ENCODE measurements at places on chromosomes 7 and 10. TPM values are rescaled to one million over a fixed set of nuclear protein-coding genes. Genes with fewer than 3 reads are reported as not detected.
A peak's percentile ranks its signal among the peaks of the same experiment; 100 is the strongest.

Gene PSAP
- total RNA-seq, result 546 TPM

Gene LMTK2
- total RNA-seq, result 12.0 TPM

Gene SFTPA2
- not detected for total RNA-seq

Gene FAM25G
- not detected for total RNA-seq

Gene CYP3A7
- not detected for total RNA-seq

Gene HELLS
- 29.8 TPM for total RNA-seq

Gene SAMD9
- total RNA-seq, result 4.8 TPM

Gene TRIL
- 0.05 TPM for total RNA-seq

Gene FGL2
- total RNA-seq, result 0.66 TPM

Gene DENND2A
- 0.09 TPM for total RNA-seq

Gene CDC14C
- total RNA-seq, result 0.23 TPM

Gene AKR1C1
- 1,182 TPM for total RNA-seq

Gene TMEM213
- total RNA-seq, result not detected

Gene PHYH
- total RNA-seq, result 18.5 TPM

Gene PLXDC2
- 0.06 TPM for total RNA-seq

Gene CYP2C8
- not detected for total RNA-seq

Gene NKX1-2
- 0.02 TPM for total RNA-seq

Gene OR2A5
- not detected for total RNA-seq

Gene EIF4H
- 619 TPM for total RNA-seq

DNA sequence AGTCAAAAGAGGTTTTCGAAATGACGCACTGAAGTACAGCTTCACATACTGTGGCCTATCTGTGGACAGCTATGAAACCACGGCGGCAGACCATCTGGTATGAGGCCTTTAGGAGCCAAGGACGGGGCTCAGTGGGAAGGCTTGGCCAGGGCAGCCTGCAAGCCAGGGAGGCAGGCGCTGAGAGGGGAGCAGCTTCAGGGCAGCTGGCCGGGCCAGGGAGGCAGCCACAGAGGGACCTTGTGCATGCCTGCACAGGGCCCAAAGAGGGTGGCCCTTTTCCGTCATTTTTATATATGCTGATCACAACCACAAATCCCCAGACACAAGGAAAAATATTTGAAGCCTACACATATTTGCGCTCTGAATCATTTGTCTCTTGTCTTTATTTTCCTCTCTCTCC, 13.5 kb downstream of the CALD1 start:
- no peak for DNase-seq

DNA sequence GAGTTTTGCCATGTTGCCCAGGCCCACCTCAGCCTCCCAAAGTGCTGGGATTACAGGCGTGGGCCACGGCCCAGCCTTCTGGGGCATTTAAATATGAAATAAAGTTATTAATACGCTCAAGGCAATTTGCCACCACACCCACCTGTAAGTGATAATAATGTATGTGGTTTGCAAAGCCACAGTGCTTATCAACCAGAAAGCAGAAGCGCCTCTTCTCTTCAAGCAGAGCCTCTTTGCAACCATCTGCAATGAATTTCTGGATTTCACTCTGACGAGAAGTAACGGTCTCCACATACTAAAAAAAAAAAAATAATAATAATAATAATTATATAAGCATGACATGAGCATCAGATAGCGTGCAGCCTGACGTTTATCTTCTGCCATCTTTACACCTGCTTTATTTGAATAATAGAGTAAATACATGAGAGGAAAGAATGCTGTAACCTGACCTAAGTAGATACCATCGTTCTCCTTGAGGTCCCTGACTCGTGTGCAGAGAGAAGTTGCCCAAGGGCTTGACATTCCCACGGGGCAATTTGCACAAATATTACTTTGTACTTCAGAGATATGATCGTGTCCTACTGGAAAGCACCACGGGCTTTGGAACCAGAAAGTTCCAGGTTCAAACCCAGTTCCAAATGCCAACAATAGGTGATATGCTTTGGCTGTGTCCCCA, 34.0 kb downstream of the BRI3 start:
- DNase-seq, result no peak

GRCh38 chr7:17123020-17123419, 175.4 kb upstream of the AHR start:
- DNase-seq, result no peak

DNA sequence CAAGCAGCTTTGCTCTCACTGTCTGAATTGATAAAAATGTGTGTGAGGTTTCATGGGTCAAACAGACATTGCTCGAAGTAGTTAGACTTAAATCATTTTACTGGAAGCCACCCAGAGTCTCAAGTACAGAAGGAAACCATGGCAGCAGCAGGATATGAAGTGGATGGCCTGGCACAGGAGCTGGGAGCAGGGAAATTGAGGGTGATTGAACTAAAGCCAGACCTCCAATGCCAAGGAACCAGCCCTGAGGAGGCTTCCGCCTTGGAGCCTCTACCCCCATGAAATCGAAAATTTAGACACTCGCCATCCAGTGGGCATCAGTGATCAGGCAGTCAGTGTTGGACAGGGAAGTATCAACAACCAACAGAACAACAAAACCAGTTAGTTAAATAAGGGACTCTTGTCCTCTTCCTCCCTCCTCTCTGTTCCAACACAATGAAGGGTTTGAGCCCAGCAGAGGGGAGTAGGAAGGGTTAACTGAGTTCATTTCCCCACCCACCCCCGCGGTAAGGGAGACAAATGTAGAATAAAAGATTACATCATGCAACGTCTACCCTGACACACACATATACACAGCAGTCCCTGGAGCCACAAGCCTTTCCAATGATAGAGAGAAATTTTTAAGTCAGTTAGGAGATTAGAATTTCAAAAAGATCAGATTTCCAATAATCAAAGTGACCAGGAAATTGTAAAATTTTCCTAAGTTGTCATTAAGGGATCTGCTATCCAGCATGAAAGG, 156.3 kb downstream of the SLC16A9 start:
- DNase-seq, result no peak

- DNase-seq, result no peak
Measured at GRCh38 chr7:42414941-42415505, 178.0 kb upstream of the GLI3 start.

GRCh38 chr7:26100406-26101339, 51.3 kb upstream of the NFE2L3 start:
- DNase-seq, result no peak

GRCh38 chr7:74306730-74307469, 17.7 kb downstream of the CLIP2 start:
- DNase-seq, result no peak

- no peak for DNase-seq
Measured at GRCh38 chr10:31130406-31130805, 98.7 kb upstream of the ZNF438 start.

- no peak for DNase-seq
Measured at GRCh38 chr7:137990251-137990941, 11.5 kb downstream of the CREB3L2 start.

DNA sequence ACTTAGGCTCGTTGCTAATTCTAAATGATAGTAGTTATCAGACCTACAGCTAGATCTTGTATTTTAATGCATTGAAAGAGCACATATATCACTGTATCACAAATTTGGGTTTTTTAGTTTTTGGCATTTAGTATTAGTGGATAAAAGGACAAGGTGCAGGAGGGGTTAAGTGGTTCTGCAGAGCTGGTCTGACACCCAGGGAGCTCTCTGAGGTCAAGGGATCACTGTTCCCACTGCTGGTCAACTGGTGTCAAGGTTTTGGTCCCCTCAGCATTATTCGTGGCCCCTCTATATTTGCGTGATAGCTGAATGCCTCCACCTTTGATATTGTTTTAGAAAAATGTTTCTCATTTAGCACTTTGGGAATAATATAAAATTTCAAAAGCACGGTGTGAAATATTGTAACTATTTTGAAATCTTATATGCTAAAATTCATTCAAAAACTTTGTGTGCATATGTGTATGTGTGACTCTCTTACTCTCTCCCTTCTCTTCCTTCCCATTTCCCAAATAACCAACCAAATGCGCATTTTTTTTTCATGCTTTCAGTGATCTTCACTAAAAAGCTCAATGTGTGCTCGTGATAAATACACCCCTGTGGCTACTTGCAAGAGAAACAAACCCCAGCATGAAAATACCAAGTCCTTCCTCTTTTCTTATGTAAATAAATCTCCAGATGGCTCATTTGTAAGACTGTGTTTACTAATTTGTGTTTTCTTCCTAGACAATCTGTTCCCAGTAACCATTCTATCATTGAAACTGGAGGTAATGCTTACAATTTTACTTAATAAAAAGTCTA, 309.2 kb downstream of the FGFR2 start:
- no peak for DNase-seq

GRCh38 chr7:74615933-74616780, 41.4 kb upstream of the GTF2I start:
- no peak for DNase-seq

DNA sequence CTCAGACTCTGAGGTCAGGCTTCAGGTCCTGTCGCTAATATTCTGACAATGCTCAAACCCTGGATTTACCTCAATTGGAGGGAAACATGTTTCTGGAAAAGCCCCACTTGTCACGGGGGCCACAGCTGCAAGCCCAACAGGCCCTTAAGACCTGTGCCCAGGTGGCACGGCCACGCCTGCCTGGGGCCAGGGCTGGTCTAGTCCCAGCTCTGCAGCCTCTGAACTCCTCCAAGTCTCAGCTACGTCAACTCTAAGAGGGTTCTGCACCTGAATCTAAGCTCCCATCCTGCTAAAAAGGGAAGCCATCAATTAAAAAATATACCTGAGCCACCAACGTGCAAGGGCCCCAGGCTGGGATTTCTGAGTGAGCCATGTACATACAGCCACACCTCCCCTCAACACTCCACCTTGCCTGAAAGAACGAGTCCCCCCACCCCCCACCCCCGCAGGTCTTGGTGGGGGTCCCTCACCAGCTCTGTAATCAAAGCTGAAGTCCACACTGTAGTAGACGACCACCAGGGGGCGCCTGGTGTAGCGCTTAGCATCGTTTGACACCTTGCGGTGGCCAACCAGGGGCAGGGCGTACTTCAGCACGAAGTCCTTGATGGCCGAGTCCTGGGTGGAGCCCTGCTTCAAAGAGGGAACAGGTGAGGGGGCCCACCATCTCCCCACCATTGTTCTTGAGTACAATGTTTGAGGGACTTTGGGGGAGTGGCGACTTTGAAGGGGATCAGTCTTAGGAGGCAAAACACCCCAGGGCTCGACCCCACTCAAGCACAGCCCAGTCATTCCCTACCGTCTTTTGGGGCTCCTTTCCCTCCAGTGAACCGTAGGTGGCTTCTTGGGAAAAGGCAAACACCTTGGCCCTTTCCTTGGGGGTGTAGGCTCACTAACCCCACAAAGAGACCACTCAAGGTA, 22.6 kb downstream of the PDIA4 start:
- peak; percentile 56 for DNase-seq

GRCh38 chr7:148959726-148960125, 68.6 kb downstream of the PDIA4 start:
- DNase-seq, result no peak

DNA sequence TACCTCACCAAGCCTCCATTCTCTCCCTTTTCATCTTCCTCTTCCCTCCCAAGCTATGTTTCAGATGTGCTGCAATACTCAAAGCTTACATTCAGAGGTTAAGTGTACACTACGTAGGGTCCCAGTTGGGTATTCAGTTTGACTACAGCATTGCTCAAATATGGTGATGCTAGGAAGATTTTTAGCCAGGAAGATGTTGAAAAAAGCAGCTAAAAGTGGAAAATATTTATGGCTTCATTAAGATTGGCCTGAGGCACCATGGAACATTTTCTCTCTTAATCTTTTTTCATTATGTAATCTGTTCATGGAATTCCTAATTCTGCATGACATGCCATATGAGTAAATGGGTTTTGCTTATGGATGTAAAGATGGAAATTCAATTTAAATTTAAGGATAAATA, 72.0 kb upstream of the ABCB5 start:
- DNase-seq, result no peak

GRCh38 chr10:82814635-82815034, 939.6 kb downstream of the NRG3 start:
- no peak for DNase-seq

DNA sequence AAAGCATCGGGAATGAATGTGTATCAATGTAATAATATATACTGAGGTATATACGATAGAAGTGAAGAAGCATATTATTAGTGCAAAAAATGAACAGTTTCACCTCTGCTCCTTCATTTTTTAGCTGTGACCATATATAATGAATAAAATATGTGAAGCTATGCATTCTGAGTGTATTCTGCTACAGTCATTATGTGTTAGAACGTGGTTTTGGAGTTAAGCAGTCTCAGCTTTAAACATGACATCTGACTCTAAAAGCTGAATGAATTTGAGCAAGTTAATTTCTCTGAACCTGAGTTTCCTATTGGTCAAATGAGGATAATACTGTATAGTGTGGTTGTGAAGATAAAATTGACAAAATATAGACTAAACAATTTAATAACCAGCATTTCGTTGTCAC, 358.1 kb downstream of the SUGCT start:
- no peak for DNase-seq

DNA sequence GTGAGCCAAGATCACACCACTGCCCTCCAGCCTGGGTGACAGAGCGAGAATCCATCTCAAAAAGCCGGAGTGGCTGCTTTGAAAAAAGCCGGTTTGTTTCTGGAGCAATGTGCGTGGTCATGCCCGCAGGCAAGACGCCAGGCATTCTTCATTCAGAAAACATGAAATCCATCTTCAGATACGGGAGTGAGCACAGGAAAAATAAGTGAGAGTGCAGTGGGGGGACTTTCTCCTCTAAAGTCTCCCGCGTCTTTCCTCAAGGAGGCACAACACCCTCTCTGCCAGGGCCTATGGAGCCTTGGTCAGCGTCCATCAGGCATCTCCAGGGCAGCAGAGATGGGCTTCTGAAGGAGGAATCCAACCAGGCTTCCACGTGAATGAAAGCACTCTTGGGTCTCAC, 62.3 kb upstream of the DGKI start:
- no peak for DNase-seq

GRCh38 chr10:112421731-112422130, 25.0 kb downstream of the ZDHHC6 start:
- no peak for DNase-seq

DNA sequence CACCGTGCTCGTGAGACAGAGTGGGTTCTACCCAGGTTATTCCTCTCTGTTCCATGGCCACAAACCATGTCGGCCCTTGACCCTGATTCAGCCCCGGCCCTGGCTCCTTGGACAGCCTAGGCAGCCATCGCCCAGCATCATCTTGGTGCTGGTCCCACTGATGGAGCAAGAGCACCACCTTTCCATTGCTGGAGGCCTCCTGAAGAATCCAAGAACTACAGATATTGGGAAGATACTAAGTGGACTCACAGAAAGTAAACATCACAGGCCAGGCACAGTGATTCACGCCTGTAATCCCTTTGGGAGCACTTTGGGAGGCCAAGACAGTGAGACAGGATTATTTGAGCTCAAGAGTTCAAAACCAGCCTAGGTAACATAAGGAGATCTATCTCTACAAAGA, 125.1 kb downstream of the NT5C2 start:
- DNase-seq, result no peak

DNA sequence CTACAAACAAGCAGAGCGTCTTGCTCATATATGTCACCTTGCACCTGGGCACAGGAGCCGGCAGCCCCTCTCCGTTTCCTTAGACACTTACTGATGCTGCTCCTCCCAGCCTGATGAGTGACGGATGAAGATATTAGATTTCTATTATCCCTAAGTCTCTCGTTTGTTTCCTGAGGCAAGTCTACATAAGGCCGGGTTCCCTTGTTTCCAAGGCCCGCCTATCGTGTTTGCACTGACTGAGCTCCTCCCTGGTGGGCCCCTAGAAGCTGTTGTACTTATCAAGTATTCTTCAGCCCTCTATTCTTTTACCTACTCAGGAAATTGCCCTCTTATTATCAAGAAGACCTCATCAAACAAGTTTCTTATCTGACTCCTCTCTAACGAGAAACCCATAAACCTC, 18.5 kb downstream of the SH3PXD2A start:
- DNase-seq, result no peak

Measured in NCI-H460 (cell line).